ENCODE measurements at places on chromosomes 6 and 20. TPM values are rescaled to one million over a fixed set of nuclear protein-coding genes. Genes with fewer than 3 reads are reported as not detected.

GRCh38 chr20:59365611-59366285 is 65.3 kb downstream of the EDN3 start:
- no peaks in the 10 kb centered on the region for H3K36me3 ChIP-seq
- no peak for DNase-seq
- no peaks in the 10 kb centered on the region for H3K4me1 ChIP-seq
- no peak overlapping the region for H3K4me3 ChIP-seq

DNA sequence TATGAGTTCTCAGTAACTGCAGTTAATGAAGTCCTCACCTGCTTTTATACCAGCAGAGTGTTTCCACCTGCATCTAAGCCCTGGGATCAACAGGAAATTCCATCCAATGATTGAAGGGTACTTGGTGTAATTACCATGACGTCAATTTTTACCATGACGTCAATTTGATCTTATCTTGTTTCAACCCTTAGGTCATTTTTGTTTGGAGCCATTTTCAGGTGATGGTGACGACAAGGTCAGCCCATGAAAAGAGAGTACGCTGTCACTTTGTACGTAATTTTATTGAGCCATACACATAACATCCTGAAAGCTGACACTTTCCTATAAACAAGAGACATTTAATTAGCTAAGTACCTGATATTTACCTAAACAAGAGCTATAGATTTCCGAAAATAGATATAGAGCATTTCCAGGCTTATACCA is at the start of gene CGA:
CGA (minus strand) TSS at position 20 of the 423 bp plus-strand sequence. CDS start 6,906 bp downstream, outside the sequence.
- DNase-seq, result no peak
- H3K4me1 ChIP-seq, result no peaks in the 10 kb centered on the region
- no peak within 1 kb of the TSS for H3K4me3 ChIP-seq
- H3K36me3 ChIP-seq, result no peaks in the 10 kb centered on the region

DNA sequence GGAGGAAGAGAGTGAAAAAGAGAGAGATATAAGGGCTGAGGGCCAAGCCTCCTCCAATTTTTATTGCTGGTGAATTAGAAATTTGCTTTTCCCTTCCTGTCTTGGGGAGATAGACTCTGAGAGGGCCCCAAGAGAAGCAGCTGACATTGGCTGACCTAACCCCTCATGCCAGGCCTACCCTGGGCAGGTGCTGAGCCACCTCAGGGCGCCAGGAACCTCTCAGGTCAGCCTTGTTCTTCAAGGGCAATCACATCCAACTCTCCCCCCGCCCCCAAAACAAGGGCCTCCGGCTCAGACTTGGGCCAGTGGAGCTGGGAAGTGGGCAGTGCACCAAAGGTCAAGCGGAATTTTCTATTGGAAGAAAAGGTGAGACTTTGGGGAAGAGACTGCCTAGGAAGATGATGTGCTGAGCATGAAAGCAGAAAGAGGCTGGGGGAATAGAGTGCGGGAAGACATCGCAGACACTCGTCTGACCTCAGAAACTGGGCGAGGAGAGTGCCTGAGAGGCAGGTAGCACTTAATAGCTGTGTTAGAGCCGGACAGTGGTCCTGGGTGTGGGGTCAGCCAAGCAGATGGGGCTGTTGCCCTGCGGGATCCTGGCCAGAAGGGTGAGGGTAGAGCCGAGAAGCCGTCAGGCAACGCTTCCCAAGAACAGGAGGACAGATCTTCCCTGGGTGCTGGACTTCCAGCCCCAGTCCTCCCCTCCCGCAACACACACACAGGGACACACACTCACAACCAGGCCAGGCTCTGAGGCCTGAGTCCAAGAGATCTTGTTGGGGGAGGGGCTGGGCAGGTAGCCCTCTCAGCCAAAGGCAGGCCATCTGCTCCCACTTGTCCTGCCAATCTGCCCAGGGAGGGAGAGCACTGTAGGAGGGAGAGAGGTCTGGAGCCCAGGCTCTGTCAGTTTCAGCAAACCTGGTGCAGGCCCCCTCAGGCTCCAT is 3.7 kb upstream of the FASTKD5 start:
- no peak overlapping the region for H3K27ac ChIP-seq
- H3K4me1 ChIP-seq, result peaks cover 11% of the 10 kb centered on the region
- no peak overlapping the region for H3K4me3 ChIP-seq
- peaks cover 2% of the 10 kb centered on the region for H3K36me3 ChIP-seq
- no peaks in the 10 kb centered on the region for H3K27me3 ChIP-seq

DNA sequence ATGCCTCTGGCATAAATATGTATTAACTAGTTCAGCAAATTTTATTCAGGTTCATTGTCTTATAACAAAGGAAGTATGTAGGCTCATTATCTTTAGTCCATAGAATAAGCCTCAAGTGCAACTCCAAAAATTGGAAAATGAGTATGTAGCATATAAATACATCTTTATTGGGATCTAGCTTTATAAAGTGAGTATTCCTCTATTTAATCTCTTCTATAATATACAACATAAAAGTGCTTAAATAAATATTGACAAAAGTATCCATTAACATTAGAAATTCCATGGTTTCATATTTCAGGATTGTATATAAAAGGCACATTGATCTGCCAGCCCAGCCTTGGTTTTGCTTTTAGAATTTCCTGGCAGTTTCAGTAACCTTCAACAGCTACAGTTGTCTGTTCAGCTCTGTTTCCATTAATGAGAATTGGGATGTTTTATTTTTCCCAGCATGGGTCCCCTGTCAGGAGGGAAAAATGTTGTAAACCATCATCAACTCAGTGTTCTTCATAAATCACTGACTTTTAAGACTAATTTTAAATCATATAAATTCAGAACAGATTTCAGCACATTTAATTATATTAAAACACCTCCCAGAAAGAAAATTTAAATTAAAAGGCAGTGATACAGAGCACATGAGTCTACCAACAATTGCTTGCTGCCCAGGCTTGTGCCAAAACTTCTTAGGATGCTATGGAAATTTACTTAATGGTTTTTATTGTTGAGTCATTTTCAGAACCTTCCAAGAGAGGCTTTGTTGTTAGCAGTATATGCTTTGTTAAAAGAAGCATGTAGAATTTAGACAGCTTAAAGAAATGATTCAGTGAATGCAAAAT is 119.7 kb downstream of the ADGRG6 start:
- H3K27me3 ChIP-seq, result no peaks in the 10 kb centered on the region
- DNase-seq, result no peak
- no peak overlapping the region for H3K4me3 ChIP-seq
- no peaks in the 10 kb centered on the region for H3K36me3 ChIP-seq

- no peaks in the 10 kb centered on the region for H3K36me3 ChIP-seq
- no peak overlapping the region for H3K4me3 ChIP-seq
- no peaks in the 10 kb centered on the region for H3K4me1 ChIP-seq
- no peaks in the 10 kb centered on the region for H3K27me3 ChIP-seq
- no peak for DNase-seq
Measured at GRCh38 chr6:51337277-51337676, 518.6 kb downstream of the TFAP2B start.

Gene SPDEF
- total RNA-seq, result 0.24 TPM

- no peaks in the 10 kb centered on the region for H3K4me1 ChIP-seq
- H3K36me3 ChIP-seq, result peaks cover 23% of the 10 kb centered on the region
- H3K27me3 ChIP-seq, result no peaks in the 10 kb centered on the region
- no peak overlapping the region for H3K27ac ChIP-seq
Measured at GRCh38 chr6:87522686-87523085, 49.9 kb downstream of the SLC35A1 start.

GRCh38 chr6:125753218-125753936 is 3.9 kb downstream of the HEY2 start:
- DNase-seq, result no peak
- H3K4me3 ChIP-seq, result no peak overlapping the region
- peaks cover 19% of the 10 kb centered on the region for H3K4me1 ChIP-seq
- H3K27me3 ChIP-seq, result peaks cover 31% of the 10 kb centered on the region
- no peaks in the 10 kb centered on the region for H3K36me3 ChIP-seq

Gene HDGFL1
- total RNA-seq, result not detected

DNA sequence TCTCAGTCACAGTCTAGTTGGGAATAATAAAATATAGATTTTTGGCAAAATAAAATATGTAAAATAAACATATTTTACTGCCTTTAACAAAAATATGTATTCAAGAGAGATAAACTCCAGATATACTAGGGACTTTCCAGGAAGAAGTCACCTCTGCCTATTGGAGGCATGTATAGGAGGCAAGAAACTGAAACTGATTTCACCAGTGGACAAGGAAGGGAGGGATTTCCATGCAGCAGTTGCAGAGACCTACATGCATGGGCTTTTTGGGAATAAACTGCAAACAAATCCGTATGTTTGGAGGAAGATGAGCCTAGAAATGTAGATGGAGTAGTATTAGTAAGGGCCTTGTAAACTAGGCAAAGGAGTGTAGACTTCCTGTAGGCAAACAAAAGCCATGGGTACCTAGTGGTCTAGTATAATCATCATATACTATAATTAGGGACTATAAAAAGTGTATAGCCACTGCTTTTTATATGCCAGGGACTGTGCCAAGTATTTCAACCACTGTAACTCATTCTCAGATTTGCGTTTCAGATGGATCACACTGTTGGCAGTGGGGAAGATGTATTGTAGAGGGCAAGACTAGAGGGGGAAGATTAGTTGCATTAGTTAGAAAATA is 38.9 kb downstream of the CD109 start:
- no peak for DNase-seq
- no peak overlapping the region for H3K27ac ChIP-seq
- no peaks in the 10 kb centered on the region for H3K27me3 ChIP-seq
- no peaks in the 10 kb centered on the region for H3K4me1 ChIP-seq

DNA sequence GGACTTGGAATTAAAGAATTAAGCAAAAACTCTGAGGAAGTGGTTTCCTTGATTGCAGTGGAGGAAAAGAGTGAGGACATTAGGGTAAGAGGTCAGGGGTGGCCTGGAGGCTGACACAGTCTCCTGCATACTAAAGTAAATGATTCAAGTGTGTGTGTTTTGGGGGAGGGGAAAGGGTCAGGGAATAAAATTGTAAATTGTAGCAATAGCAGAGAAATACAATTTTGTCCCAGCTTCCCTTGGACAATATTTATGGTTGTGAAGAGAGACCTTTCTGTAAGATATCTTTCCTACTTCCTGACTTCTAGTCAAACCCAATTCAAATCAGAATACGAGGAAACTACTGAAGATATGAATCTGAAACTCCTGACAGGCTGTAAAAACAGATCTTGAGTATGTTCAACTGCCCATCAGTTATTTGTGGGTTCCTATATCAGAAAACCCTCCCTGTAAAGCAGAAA is 143.4 kb upstream of the HMGN3 start:
- H3K27ac ChIP-seq, result no peak overlapping the region
- no peak for DNase-seq
- H3K4me1 ChIP-seq, result peaks cover 4% of the 10 kb centered on the region
- H3K36me3 ChIP-seq, result no peaks in the 10 kb centered on the region
- H3K27me3 ChIP-seq, result peaks cover 2% of the 10 kb centered on the region

- H3K36me3 ChIP-seq, result peaks cover 20% of the 10 kb centered on the region
- DNase-seq, result no peak
- peaks cover 7% of the 10 kb centered on the region for H3K4me1 ChIP-seq
- peaks cover 84% of the 10 kb centered on the region for H3K27me3 ChIP-seq
Measured at GRCh38 chr6:28734443-28734959, 189.3 kb downstream of the TRIM27 start.

- H3K4me1 ChIP-seq, result no peaks in the 10 kb centered on the region
- no peak for DNase-seq
- H3K27ac ChIP-seq, result no peak overlapping the region
- H3K4me3 ChIP-seq, result no peak overlapping the region
- peaks cover 4% of the 10 kb centered on the region for H3K27me3 ChIP-seq
- H3K36me3 ChIP-seq, result no peaks in the 10 kb centered on the region
Measured at GRCh38 chr20:61739086-61739831, 326.4 kb downstream of the TAF4 start.

DNA sequence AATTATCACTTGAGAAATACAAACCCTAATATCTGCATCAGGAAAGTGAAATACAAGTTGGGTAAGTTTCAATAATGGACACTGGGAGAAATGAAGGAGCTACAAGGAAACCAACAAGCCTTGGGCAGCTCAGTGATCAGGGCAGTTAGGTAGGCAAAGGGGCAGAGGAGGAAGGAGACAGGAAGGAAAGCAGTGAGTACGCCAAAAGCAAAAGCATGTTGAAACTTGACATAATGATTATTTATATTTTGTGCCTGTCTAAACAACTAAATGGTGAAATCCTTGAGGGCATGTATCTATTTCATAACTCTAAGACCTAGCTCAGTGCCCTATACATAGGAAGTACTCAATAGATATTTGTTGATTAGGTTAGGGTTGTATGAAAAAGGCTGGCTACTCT is 23.3 kb downstream of the PXT1 start:
- H3K36me3 ChIP-seq, result no peaks in the 10 kb centered on the region
- no peak overlapping the region for H3K27ac ChIP-seq
- no peak for DNase-seq
- peaks cover 15% of the 10 kb centered on the region for H3K4me1 ChIP-seq
- no peak overlapping the region for H3K4me3 ChIP-seq

- H3K36me3 ChIP-seq, result peaks cover 34% of the 10 kb centered on the region
- H3K27me3 ChIP-seq, result no peaks in the 10 kb centered on the region
- no peak for DNase-seq
- no peak overlapping the region for H3K4me3 ChIP-seq
Measured at GRCh38 chr6:159989492-159990480, 20.9 kb downstream of the IGF2R start.

DNA sequence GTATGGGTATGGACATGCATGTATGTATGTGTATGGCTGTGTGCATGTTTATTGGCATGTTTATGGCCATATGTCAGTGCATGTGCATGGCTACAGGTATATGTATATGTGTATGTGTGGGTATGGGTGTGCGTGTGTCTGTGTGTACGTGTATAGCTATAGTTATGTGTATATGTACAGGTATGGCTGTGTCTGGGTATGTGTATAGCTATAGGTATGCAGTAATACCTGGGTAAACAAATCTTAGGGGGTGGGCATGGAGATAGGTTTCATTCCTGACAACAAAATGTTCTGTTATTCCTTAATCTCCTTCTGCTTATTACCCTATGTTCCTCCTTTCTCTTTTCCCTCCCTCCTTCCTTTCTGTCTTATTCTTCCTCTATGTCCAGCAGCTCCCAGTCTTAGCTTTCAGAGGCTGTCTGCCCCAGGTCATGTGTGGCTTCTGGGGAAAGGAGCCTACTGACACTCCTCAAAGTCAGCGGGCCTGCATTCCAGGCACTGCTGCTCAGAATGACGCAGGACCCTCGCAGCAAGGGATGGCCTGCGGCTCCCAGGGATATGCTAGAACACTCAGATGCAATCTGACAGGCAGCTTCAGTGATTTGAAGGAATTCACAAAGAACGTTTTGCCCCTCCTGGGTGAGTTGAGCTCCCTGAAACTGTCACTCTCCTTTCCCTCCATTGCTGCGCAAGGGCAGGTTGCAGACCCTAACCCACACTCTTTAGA is 139.3 kb upstream of the PHACTR1 start:
- DNase-seq, result no peak
- no peak overlapping the region for H3K4me3 ChIP-seq
- H3K4me1 ChIP-seq, result no peaks in the 10 kb centered on the region
- H3K27ac ChIP-seq, result no peak overlapping the region

- DNase-seq, result no peak
- H3K4me1 ChIP-seq, result no peaks in the 10 kb centered on the region
- no peak overlapping the region for H3K4me3 ChIP-seq
- peak overlapping the region; percentile 43 for H3K27ac ChIP-seq
- no peaks in the 10 kb centered on the region for H3K27me3 ChIP-seq
- H3K36me3 ChIP-seq, result peaks cover 13% of the 10 kb centered on the region
Measured at GRCh38 chr6:118408863-118409262, 139.2 kb upstream of the PLN start.

Gene IL20RA
- total RNA-seq, result not detected
